IMR-90 (cell line): ENCODE measurements at places on chromosomes 12 and 14.
A peak's percentile ranks its signal among the peaks of the same experiment; 100 is the strongest.

- no peak for DNase-seq
Measured at GRCh38 chr14:67360470-67361206, 510 bp downstream of the EIF2S1 start.

- DNase-seq: no peak
Measured at GRCh38 chr12:114683709-114684097, 272 bp downstream of the TBX3 start.

DNA sequence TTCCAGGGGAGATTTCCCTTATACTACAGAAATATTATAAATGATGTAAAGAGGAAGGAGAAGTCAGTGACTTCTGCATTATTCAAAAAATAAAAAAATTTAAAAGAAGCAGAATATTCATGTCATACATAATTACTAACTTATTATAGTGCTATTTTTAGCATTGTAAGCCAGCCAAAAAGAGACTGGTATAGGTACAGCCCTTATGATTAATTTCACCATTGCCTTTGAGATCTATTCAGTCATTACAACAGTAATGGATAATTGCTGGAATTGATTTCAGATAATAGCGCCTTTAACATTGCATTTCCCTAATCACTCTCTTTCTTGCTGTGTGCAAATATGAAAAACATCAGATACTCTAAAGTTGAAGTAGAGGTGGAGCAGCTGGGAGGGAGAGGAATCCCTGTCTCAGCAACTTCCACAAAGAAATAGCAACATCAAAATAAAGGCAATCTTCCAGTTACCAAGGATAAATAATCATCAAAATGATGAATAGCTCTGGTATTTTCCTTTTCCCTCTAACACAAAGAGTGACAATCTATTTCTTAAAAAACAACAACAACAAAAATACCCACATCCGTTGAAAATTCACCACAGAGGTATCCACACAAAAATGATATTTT lies 71.8 kb upstream of the OVCH1 start:
- no peak for DNase-seq

- no peak for DNase-seq
Measured at GRCh38 chr14:21042918-21043317, 756 bp downstream of the RNASE7 start.

- no peak for DNase-seq
Measured at GRCh38 chr12:29709054-29709453, 74.7 kb downstream of the TMTC1 start.

DNA sequence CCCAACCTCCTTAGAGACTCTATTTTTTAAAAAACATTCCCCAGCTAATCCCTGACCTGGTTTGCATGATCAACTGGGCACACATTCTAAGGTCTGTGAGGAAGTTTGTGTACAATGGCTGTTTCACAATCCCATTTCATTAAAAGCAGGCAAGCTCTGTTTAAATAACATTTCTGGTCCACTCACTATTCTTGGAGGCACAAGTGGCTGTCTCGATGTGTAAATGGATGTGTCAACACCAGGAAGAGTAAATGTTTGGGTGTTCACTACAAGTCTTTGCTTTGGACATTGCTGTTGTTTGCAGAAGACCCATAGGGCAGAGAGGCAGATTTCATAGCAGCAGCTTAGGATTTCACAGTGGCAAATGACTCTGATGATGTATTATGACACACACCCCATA lies 98.3 kb downstream of the PDZRN4 start:
- no peak for DNase-seq

DNA sequence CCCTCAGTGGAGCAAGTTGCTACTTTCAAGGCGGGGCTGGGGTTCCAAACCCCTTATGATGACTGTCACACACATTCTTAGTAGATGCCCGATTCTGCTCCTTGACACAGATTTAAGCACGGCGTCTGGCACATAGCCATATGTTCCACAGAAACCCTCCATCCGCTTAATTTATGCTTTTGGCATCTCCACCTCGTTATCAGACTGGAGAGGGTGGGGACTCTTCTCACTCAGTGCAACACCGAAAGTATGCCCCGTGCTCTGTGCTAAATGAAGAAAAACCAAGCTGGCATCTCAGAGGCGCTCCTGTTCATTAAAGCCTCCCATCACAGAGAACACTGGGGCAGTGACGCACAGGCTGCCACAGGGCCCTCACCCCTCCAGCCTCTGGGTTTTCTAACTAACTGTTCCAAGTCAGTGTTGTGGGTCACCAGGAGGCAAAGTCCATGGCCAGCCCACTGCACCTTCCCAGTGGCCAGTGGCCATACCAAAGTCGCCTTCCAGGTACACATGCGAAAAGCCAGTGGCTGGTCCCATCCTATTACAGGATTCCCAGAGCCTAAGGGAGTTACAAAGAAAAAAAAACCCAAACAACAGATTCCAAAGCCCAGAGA lies 27.3 kb downstream of the CCDC88C start:
- no peak for DNase-seq

- no peak for DNase-seq
Measured at GRCh38 chr14:94564381-94564780, 3.1 kb downstream of the SERPINA4 start.

GRCh38 chr12:55849616-55850343 lies 7.0 kb upstream of the MMP19 start:
- no peak for DNase-seq

- no peak for DNase-seq
Measured at GRCh38 chr14:88919502-88919901, 95.1 kb downstream of the TTC8 start.

DNA sequence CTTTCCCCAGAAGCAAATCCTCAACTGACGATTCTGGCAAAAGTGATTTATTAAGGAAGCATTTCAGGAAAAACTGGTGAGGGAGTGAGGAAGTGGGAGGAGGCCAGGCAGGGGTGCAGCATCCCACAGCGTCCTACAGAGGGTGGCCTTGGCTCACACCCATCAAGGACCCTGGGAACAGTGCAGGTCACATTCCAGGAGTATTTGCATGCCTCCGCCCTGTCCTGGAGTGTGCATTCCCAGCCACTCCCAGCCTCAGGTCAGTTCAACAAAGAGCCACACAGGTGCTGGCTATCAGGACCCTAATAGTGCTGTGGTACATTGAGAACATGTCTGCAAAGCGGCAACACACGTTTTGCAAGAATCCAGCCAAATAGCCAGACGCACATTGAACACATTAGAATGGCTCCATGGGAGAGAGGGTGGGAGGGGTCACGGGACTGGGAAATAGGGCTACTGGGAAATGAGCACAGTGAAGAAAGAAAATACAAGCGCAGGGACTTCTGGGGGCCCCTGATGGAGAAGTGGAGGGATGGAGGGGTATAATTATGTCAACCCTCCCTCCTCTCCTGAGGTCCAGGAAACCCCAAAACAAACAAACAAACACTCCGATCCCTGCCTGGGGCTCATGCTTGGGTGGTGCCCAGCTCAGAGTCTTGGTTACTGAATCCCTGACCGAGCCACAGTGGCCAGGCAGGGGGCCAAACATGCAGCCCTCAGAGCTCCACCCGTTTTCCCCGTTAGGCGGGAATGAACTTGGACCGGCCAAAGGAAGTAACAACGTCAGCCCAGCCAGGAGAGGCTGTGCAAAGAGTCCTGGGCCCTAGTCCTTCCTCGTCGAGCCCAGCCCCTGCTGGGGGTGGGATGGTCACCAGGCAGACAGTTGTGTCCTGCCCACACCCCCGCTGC lies 36.5 kb downstream of the CMKLR1 start:
- no peak for DNase-seq

DNA sequence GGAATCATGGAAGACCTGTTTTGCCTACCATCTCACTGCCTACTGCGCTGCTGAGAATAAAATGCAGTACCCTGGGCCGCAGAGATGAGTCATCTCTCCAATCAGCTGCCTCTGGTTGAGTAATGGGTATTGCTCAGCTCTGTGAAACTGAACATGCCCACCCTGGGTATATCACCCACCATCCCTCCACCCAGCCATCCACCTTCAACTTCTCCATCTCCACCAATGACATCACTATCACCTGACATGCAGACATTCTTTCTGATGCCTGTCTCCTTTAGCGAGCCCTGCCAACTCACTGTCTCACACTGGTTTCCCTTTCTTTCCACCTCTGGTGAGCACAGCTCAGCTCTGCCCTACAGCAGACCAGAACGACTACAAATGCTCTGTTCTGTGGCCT lies 33.6 kb downstream of the E2F7 start:
- peak; percentile 61 for DNase-seq

DNA sequence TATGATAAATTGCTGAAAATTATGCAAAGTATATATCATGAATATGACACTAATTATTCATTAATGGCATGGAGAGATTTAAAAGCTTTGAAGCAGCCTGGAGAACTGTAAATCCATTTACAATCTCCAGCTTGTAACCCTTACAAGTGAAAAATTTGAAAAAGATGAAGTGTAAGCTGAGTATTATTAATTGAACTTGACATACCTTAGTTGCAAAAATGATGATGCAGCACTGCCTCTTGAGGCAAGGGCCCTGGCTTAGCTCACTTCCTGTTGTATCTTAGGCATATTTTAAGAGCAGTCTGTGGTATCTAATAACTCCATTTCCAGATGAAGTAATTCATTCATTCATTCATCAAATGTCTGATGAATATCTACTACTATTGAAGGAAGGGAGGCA lies 158.6 kb downstream of the ANO4 start:
- peak; percentile 15 for DNase-seq

GRCh38 chr12:21065845-21066244 lies 65.1 kb upstream of the SLCO1B1 start:
- DNase-seq: no peak

GRCh38 chr12:34346372-34347034 lies 324.2 kb downstream of the ALG10 start:
- no peak for DNase-seq

DNA sequence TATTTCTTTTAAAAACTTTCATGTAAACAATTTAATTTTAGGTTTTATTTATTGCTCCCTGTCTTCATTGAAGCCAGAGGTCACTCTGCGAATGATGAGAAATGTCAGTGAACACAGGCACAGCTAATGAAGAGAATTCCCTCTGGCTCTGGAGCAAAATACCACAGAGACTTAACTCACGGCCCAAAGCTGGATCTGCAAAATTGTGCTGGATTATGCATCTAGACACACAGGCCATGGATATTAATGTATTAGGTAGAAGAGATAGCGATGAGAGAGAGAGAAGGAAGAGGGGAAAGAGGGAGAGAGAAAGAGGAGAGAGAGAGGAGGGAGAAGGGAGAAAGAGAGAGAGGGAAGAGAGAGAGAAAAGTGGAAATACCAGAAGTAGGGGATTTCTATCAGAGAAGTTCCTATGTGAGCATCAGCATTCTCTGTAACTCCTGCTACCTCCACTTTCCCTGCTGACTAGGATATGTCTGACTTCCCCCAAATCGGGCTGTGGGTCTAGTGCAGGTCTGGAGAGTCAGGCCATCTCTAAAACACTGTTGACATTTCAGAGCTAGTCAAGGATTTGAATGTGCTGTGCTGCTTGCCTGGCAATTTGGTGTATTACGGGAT lies 3.7 kb downstream of the ARHGDIB start:
- DNase-seq: no peak

DNA sequence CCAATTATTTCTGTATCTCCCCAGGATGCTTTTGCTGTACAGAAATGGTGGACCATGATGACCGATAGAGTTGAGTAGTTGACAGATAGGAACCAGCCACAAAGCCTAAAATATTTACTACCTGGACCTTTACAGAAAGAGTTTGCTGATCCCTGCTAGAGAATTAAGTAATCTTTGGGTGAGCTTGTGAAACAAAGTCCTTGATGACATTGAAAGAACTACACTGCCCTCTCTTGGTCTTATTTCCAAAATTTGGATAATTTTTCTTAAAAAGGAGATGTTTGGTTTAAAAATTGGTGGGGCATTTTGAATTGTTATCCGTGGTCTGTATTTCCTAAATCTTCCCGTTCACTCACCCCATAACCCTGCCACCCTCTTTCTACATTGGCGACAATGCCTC lies 13.7 kb upstream of the TCTN1 start:
- peak; percentile 72 for DNase-seq

- peak; percentile 72 for DNase-seq
Measured at GRCh38 chr12:6554168-6555017, 1.4 kb downstream of the IFFO1 start.

GRCh38 chr14:90697132-90697531 lies 119.1 kb downstream of the TTC7B start:
- DNase-seq: no peak

- no peak for DNase-seq
Measured at GRCh38 chr14:25371068-25371467, 321.1 kb upstream of the STXBP6 start.

GRCh38 chr14:54251356-54251755 lies 145.5 kb upstream of the CDKN3 start:
- no peak for DNase-seq

- DNase-seq: no peak
Measured at GRCh38 chr14:27938392-27938791, 828.2 kb upstream of the FOXG1 start.

- no peak for DNase-seq
Measured at GRCh38 chr12:121937654-121938053, 19.3 kb downstream of the CFAP251 start.

DNA sequence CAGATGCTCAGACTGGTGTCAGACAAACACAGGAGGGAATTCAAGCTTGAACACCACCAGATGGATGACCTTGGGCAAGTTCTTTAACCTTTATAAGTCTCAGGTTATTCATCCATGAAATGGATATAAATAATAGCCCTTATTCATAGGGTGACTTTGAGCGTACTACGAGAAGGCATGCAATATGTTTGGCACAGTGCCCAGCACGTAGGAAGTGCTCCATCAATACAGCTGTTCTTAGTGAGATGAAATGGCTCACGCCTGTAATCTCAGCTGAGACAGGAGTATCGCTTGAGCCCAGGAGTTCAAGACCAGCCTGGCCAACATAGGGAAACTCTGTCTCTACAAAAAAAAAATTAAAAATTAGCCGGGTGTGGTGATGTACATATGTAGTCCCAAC lies 84.8 kb upstream of the FICD start:
- DNase-seq: peak; percentile 8

- DNase-seq: no peak
Measured at GRCh38 chr14:59187802-59188460, 536 bp upstream of the DAAM1 start.

DNA sequence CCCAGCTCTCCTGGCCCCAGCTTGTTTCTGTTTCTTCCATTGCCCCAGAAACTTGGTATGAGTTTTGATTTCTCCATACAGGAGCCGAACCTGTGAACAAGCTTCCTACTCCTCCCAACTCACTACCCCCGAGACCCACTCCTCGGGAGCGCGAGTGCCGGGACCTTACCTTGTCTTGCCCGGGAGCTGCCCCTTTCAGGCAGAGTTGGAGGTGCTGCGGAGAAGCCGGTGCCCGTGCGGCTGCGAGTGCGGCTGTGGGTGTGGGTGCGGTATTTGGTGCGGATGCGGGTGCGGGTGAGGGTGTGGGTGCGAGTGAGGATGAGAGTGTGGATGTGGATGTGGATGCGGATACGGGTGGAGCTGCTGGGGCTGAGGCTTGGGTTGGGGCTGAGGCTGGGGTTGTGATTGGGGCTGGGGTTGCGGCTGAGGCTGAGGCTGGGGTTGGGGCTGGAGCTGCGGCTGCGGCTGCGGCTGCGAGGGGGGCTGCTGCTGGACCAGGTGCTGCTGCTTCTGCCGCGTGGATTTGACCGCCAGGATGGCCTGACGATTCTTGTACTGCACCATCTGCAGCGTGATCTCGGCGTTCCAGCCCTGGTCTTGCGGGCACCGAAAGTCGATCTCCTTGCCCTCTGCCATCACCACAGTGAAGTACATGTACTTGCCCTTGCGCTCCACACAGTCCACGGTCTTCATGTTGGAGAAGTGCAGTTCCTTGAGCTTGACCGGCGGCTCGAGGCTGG lies 1.1 kb downstream of the PHLDA1 start:
- peak; percentile 52 for DNase-seq

- DNase-seq: peak; percentile 62
Measured at GRCh38 chr12:88624911-88625310, 44.6 kb upstream of the KITLG start.

GRCh38 chr14:99378782-99379214 lies 101.9 kb downstream of the SETD3 start:
- DNase-seq: peak; percentile 24

GRCh38 chr14:52695481-52696091 lies at the start of gene ERO1A:
ERO1A (minus strand) TSS chr14:52695558; CDS start chr14:52695481, 77 bp downstream.
- peak; percentile 83 for DNase-seq
